Stomach (tissue), 19 donors: ENCODE measurements at places on chromosomes 12 and 14. TPM values are rescaled to one million over a fixed set of nuclear protein-coding genes. Genes with fewer than 3 reads are reported as not detected.

GRCh38 chr12:125528281-125528680 is 463.0 kb downstream of the AACS start:
- no peak for DNase-seq

GRCh38 chr14:56648508-56649301 is 69.1 kb downstream of the TMEM260 start:
- no peak for DNase-seq

DNA sequence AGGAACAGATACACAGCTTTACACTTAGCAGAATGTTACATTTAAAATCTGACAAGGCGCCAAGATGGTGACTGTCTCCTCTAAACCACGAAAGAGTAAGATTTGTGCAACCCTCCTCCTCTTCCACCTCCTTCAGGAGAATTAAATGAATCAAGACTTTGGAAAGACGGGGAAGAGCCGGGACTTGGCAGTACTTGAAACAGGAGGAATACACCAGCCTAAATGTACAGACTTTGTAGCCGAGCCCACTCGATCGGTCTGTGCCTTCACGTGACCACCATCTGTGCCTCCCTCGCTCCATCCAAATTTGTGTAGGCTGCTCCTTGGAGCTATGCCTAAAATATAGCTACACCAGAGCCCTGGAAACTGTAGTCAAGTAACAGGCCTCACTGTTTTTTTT is 38.3 kb downstream of the SSPN start:
- no peak for DNase-seq

DNA sequence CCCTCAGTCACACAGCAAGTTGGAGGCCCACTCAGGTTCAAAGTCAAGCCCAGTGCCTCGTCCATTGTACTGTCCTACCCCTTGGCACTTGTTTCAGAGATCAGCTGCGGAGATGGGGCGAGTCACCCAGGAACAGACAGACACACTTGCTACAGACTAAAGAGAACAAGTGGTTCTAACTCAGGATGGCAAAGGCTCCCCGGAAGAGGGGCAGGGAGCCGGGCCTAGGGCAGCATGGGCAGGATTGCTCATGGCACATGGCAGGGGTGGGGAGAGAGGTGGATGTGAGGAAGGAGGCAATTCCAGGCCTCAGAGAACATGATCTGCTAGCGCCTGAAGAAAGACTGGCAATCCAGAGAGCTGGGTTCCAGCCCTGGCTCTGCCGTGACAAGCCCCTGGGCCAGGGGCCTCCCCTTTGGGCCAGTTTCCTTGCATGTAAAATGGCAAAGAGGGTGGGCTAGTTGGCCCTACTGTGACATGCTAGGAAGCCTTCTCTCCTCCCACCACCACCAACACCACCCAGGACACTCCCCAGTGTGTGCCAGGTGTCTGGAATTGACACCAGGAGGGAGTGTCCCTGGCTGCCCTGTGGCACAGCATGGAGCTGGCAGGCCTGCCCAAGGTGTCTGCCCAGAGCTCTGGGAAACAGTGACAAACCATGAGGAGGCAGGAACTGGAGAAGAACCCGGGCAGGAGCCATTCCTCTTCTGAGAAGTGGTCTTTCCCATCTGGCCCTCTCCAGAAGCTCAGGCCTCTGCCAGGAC is 24.0 kb upstream of the IRF2BPL start:
- no peak for DNase-seq

GRCh38 chr12:88181881-88182280 is 39.8 kb downstream of the TMTC3 start:
- no peak for DNase-seq

GRCh38 chr12:62605981-62606380 is 139.4 kb downstream of the MON2 start:
- no peak for DNase-seq

GRCh38 chr14:104596927-104597351 is 7.6 kb downstream of the TMEM179 start:
- DNase-seq, result no peak

DNA sequence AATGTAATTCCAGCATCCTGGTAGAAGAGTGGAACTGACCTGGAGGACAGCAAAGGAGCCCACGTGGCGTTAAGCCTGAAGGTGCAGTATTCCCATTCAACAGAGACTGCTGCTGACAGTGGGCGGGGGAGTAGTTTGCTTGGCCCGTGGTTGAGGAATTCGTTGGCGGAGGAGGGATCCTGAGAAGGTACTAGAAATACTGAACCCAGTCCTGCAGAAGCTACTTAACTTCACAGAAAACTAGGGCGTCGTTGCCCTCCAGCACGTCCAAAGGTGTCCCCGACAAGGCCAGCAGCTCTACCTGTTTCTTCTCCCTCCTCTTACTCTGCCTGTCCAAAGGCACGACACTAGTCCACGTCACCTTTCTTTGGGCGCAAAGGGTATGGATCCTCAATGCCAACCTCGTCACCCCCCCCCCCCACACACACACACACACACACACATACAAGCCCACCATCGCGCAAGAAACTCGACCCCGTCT is 303 bp downstream of the PUS7L start:
- peak; percentile 67 for DNase-seq

GRCh38 chr14:39025810-39026627 is 77.0 kb downstream of the SEC23A start:
- no peak for DNase-seq

GRCh38 chr14:50822501-50823042 is 8.4 kb downstream of the NIN start:
- no peak for DNase-seq

- no peak for DNase-seq
Observed at GRCh38 chr14:106211334-106211900, 685.0 kb downstream of the TMEM121 start.

DNA sequence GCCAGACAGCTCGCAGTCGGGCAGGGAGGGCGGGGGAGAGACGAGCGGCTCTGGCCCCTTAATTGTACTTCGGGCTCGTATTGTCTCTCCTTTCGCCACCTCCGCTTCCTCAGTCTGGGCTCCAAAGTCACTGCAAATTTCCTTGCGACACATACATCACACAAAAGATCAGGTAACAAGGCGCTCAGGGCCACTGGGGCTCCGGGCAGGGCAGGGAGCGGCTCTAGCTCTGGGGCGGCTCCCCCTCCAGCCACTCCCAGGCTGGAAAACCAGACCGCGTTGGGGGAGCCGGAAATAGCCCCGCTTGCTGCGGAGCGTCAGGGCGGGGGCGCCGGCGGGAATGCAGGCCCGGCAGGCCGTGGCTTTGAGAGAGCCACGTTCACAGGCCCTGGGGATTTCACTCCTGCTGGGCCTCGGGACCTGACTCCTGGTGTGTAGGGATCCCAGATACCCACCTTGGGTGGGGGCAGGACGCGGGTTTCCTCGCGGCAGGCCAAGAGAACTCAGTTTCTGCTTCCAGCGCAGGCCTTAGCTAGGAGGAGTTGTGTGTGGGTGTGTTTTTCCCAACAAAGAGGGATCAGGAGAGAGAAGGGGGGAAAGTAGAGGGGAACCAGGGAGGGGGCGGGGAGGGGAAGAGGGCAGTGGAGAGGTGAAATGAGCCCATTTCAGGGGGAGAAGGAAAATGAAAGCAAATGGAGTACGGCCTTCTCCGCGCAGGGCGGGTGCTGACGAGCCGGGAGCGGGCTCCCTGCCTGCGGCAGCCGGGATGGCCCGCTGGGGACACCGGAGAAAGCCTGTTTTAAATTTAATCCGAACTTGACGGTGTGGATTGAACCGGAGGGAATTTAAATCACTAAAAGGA is 4.4 kb upstream of the HOXC9 start:
- peak; percentile 84 for DNase-seq

GRCh38 chr12:27821259-27821973 is 41.4 kb upstream of the MANSC4 start:
- DNase-seq, result peak; percentile 88

DNA sequence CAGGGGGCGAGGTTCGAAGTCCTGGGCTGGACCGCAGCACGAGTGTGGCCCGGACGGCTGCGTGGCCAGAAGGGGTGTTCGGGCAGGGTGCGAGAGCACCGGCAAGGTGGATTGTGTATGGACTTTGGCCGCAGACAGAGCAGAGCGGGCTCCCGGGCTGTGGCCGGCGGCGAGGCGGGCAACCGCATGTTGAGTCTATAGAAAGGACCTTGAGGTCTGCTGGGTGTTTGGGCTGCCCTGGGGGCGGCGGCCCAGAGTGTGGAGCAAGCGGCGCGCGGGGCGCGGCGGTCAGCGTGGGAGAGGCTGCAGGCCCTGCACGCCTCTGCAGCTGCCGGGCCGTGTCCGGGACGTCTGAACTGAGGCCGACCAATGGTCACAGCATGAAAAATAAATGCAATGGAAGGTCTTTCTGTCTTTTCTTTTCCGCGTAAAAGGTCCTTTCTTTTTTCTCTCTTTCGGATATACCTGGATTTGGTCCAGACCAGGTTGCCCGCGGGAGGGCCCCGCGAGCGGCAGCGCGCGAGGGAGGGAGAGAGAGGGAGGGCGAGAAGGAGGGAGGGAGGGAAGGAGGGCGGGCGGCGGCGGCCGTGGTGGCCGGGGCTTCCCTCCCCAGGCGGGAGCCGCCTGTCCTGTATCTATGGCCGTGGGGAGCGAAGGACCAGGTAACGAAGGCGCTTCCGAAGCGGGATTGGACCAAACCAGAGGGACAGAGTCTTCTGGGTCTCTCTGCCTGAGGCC is 5.5 kb upstream of the HOXC9 start:
- no peak for DNase-seq

GRCh38 chr14:101973356-101973755 is 9.0 kb downstream of the DYNC1H1 start:
- DNase-seq, result no peak

Gene GPRC5A
- 0.58 TPM for total RNA-seq

Gene CBLN3
- not detected for total RNA-seq

Gene RNU6-7
- total RNA-seq, result not detected

Gene GPR84
- not detected for total RNA-seq

Gene KLRC2
- total RNA-seq, result 1.8 TPM

Gene PPM1H
- total RNA-seq, result 12.5 TPM

Gene RPGRIP1
- not detected for total RNA-seq

Gene B4GALNT3
- 78.8 TPM for total RNA-seq

Gene ZFHX2
- under 0.01 TPM for total RNA-seq
